ENCODE measurements at places on chromosomes 4 and X.

- DNase-seq: no peak
Measured at GRCh38 chr4:155062948-155063347, 145.5 kb upstream of the NPY2R start.

DNA sequence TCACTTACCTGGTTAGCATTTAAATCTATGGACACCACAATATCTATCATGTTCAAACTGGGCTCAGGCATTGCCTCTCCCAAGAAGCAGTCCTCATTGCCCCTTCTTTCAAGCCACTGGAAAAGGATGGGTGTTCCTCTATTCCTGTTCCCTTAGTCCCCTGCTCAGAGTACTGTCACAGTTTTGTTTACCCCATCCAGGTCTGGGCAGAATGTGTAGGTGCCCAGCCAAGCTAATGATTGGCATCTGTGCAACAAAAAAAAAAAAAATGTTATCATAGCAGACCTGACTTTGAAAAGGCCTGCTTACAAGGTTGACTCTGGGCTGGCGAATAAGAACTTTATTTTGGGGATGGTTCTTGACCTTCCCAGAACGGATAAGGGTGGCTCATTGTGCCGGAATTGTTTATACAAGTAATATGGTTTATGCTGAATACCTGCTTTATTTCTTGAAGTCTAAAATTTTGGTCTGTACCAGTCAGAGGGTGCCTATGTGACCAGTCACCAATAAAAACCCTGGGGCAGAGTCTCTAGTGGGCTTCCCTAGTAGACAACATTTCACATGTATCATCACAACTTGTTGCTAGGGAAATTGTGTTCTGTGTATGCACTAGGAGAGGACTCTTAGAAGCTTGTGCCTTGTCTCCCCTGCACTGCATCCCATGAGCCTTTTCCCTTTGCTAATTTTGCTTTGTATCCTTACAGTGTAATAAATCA, 47.9 kb downstream of the JADE3 start:
- no peak for DNase-seq

DNA sequence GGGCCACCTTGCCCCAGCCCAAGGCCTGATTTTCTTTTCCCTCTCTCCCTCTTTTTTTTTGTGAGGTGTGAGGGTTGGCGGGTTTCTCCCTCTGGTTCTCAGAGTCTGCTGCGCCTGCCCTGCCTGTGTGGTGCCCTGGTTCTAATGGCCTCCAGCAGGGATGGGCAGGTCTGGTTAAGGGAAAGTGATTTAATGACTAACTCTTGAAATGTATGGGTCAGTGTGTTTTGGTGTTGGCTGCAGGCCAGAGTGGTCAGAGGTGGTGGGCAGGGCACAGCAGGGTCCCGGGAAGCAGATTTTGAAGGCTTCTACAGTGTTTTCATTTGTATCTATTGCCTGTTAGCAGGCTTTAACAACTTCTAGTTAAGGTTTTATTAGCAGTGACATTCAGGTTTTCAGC, 39.0 kb downstream of the JADE1 start:
- no peak for DNase-seq

DNA sequence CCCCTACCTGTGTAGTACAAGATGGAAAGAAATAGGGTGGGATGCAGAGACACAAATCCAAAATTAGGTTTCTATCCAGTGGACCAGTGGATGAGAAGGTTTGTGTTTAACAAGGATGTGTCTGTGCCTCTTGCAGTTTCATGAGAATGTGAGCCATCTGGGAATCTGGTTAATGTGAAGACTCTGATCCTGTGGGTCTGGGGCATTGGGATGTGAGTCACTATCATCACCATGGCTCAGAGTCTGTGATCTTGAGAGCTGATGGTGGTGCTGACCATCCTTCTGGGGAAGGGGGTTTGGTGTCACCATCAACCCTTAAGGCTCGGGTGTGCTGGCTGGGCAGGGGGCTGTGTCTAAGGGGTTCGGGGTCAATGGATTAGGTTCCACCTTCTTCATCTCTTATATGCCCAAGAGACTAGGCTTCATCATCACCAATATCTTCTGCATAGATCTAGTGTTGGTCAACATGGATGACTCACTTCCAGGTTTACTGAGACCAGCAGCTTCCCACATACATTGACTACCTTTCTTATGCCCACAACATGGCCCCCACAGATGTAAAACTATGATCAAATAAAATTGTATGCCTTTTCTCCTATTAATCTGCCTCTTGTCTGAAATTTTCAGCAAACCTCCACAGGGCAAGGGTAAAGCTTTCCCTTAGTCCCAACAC, 65.7 kb upstream of the MID1 start:
- DNase-seq: no peak
